ENCODE measurements at places on chromosomes 5 and 9.

GRCh38 chr5:88236866-88237642, 31.6 kb downstream of the TMEM161B start:
- peak; percentile 63 for DNase-seq

DNA sequence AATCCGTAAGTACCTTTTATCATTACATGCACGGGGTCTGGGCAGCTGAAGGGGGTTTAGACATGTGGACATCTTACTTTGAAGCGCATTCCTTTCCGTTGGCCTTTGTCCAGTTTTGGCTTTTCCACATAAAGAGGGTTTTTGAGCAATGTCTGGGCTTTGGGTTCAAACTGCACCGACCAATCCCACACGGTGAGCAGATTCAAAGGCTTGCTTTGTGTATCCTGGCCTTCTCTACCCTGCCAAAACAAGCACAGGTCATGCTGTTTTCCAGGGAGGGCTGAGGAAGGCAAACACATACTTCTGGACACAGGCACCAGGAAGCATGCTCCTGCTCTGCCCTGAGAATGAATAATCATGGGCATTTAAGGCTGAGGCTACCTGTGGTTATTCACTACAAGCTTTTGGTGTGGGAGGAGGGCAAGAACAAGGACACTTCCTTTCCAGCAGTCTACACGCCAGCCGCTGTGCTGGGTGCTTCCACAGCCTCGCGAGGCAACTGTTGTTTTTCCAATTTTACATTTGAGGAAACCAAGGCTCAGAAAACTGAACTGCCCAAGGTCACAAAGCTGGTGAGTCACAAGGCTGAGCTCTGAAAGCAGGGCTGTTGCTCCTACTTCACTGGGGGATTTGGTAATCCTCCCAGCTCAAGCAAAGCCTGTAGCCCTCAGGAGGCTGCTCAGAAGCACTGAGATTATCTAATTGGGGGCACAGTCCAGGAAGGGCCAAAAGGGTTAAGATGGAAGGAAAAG, 59.8 kb upstream of the GOLPH3 start:
- DNase-seq = peak; percentile 35

DNA sequence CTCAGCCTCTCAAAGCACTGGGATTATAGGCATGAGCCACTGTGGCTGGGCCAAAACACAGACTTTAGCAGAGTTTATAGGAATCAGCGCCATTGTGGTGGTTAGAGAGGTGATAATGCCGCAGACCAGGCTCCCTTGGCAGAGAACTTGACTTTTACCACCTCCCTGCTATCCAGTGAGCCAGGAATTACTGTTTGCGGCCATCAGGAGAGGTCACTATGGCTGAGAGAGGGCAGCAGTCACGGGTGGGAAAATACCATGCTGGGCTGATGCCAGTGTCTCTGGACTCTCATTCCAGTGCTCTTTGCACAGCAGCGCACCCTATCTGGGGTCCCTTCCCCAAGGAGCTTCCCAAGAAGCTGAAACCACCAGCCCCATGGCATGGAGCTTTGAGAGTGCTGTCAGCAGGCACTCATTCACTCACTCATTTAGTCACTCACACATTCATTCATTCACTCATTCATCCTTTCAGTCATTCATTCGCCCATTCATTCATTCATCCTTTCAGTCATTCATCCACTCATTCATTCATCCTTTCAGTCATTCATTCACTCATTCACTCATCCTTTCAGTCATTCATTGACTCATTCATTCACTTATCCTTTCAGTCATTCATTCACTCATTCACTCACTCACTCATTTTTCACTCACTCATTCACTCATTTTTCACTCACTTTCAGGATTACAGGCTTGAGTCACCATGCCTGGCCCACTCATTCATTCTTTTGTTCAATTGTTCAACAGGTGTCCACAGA, 27.3 kb upstream of the RNU6ATAC start:
- no peak for DNase-seq

GRCh38 chr5:155605920-155606319, 592.4 kb downstream of the KIF4B start:
- DNase-seq = no peak

Measured in NCI-H226 (cell line).